ENCODE measurements at places on chromosomes 3 and 15. TPM values are rescaled to one million over a fixed set of nuclear protein-coding genes. Genes with fewer than 3 reads are reported as not detected.

DNA sequence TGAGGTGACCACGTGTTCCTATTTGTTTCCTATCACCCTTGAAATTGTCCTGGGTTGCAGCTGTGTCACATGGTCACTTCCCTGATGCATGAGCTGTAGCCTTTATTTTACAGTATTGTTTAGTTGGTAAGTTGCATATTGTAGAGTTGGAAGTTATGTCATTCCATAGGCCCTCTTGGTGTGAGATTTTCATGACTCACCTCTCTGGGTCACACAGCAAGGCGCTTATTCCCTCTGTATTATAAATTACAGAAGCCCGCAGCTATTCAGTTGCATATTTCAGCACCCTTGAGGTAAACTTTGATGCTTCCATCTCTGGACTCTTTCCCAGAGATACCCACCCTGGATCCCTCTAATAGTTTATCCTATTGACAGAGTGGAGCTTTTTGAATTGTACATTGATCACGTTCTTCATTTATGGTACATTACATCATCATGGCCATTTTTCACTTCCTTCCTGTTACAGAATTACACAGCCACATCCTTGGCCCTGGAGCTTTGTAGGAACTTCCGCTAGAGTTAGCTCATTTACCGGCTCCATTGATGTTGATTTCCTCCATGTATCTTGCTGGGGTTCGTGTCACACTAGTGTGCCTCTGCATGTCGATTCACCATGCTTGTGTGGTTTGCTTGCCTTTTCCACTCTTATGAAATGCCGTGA is 543.1 kb upstream of the RGMA start:
- DNase-seq, result no peak
- H3K4me1 ChIP-seq, result no peaks in the 10 kb centered on the region
- no peaks in the 10 kb centered on the region for H3K27me3 ChIP-seq
- no peaks in the 10 kb centered on the region for H3K36me3 ChIP-seq
- H3K4me3 ChIP-seq, result no peak overlapping the region

GRCh38 chr3:120864541-120864940 is 43.5 kb upstream of the STXBP5L start:
- peaks cover 3% of the 10 kb centered on the region for H3K27me3 ChIP-seq
- H3K4me3 ChIP-seq, result no peak overlapping the region
- H3K36me3 ChIP-seq, result no peaks in the 10 kb centered on the region
- no peak for DNase-seq
- H3K4me1 ChIP-seq, result no peaks in the 10 kb centered on the region
- no peak overlapping the region for H3K27ac ChIP-seq

The MCTP2 gene
- 0.01 TPM for polyA plus RNA-seq

The LRRIQ4 gene
- polyA plus RNA-seq, result 0.04 TPM

The C3orf52 gene
- 2.9 TPM for polyA plus RNA-seq

Measured in endothelial cell of umbilical vein (primary cell).